ENCODE measurements at places on chromosomes 2 and 18. TPM values are rescaled to one million over a fixed set of nuclear protein-coding genes. Genes with fewer than 3 reads are reported as not detected.

Gene BBS5
- 3.8 TPM for polyA plus RNA-seq

DNA sequence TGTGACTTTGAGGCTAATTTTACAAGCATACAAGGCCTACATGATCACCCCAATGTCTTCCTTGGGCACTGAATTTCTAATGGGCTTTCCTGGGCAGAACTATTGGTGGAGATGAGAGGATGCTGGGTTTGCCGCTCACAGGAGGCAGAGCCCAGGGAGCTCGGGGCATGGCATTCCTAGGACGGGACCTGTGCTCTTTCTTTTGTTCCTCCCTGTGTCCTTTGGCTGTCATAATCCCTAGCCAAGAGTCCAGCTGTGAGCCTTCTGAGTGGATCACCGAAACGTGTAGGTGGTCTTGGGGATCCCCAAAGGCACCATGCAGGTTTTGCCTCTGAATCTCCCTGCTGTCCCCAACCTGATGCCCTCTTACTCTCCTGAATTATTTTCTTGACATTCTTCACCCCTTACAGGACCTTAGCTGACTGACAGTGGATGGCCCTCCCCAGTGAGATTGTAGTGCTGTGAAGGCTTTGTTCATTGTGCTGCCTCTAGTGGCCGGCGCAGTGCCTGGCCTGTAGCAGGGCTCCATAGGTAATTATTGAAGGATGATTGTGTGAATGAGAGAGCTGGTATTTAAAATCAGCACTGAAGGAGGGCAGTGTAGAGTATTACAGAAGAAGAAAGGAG, 221.9 kb downstream of the ZNF407 start:
- no peaks in the 10 kb centered on the region for H3K27me3 ChIP-seq
- peaks cover 10% of the 10 kb centered on the region for H3K36me3 ChIP-seq
- peaks cover 7% of the 10 kb centered on the region for H3K4me1 ChIP-seq
- H3K4me3 ChIP-seq = no peak overlapping the region

DNA sequence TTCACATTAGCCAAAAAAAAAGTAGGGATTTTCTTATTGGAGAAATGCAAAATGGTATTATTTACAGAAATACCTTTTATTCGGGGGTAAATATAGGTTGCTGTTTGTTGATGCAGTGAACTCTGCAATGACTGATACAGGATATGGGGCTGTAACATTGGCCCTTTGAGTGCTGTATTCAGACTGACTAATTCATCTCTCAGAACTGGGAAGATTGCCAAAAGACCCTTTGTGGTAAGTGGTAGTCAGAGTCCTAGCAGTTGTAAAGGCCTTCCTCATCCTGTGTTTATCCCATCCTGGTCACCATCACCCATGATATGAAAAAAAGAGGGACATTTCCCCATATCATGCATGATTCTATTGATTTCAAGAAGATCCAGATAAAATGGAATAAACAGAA, 14.0 kb upstream of the DCC start:
- H3K27ac ChIP-seq = no peak overlapping the region
- no peak for DNase-seq
- H3K4me3 ChIP-seq = no peak overlapping the region

GRCh38 chr2:167981945-167982344, 265.4 kb downstream of the STK39 start:
- H3K4me3 ChIP-seq = no peak overlapping the region
- DNase-seq = no peak
- no peak overlapping the region for H3K27ac ChIP-seq
- H3K4me1 ChIP-seq = no peaks in the 10 kb centered on the region

Gene KCNE4
- 0.19 TPM for polyA plus RNA-seq

DNA sequence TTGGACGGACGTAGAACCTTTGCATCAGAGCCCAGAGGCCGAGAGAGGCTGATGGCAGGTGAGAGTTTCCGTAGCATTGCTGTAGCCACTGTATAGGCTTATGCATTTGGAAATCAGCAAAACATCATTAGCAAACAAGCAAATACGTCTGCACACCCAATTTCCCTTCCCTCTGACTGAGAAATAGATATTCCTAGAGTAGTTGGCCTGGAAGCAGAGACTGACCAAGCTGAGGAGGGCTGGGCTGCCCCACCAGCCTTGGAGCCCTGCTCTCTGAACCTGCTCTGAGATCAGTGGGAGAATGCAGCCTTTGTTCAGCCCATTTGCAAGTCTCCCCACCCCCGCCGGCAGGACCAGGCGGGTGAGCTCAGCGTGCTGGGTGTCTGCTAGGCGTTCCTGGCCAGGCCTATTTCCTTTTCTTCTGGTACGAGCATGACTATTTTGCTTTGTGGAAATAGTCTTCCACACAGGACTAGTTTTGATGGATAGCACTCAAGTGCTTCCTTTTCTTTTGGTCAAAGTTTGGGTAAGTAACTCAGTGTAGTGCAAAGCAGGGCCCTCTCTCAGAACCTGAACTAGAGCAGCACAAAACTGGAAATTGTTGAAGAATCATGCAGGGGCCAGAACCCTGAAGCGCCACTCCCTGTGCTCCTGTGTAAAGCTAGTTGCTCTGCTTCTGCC, 21.9 kb upstream of the RNF149 start:
- DNase-seq = no peak
- H3K27ac ChIP-seq = no peak overlapping the region
- H3K4me1 ChIP-seq = no peaks in the 10 kb centered on the region
- H3K4me3 ChIP-seq = no peak overlapping the region
- no peaks in the 10 kb centered on the region for H3K27me3 ChIP-seq
- no peaks in the 10 kb centered on the region for H3K36me3 ChIP-seq

GRCh38 chr2:173588931-173589369, 234.3 kb downstream of the CDCA7 start:
- peaks cover 14% of the 10 kb centered on the region for H3K4me1 ChIP-seq
- H3K27ac ChIP-seq = peak overlapping the region; percentile 86
- no peaks in the 10 kb centered on the region for H3K27me3 ChIP-seq
- DNase-seq = no peak
- no peak overlapping the region for H3K4me3 ChIP-seq

Gene FN1
- polyA plus RNA-seq = 1,671 TPM

GRCh38 chr2:181036848-181037603, 56.6 kb downstream of the UBE2E3 start:
- no peaks in the 10 kb centered on the region for H3K36me3 ChIP-seq
- no peak overlapping the region for H3K27ac ChIP-seq
- DNase-seq = no peak
- H3K27me3 ChIP-seq = no peaks in the 10 kb centered on the region

DNA sequence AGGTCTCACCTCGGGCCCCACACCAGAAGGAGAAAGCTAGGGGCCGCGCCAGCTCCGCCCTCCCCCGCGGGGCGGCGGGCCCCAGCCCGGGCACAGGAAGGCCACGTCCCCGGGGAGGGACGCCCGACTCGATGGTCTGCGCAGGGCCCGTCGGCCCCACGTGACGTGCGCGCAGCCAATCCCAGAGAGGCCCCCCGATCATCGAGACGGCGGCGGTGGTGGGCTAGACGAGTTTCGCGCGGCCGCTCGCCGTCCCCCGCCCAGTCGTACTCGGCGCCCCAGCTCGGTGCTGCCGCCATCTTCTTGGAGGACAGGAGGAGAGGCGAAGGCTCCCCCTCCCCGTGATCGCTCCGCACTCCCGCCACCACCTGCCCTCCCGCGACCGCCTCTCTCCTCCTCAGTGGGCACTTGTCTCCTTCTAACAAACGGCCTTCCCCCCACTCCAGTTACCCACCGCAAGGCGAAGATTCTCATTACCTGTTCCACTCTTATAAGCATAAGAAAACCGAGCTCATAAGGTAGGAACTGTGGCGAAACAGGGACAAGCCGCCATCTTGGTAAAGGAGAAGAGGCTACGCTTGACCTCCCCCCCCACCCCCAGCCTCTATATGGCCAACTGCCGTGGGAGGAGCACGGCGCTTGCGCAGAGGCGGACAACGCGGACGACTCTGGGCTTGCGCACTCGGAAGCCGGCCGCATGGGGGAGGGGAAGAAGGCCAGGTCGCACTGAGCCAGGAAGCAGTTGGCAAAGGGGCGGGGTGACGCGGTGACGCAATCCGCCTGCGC, at the start of gene HDLBP:
Gene HDLBP, minus strand, starts transcription at position 580 of the 786 bp plus-strand sequence. CDS start 48,803 bp downstream, outside the sequence.
- no peaks in the 10 kb centered on the region for H3K27me3 ChIP-seq
- peak; percentile 99 for DNase-seq
- H3K4me3 ChIP-seq = peak within 1 kb of the TSS; percentile 97

Gene RGPD4
- 0.02 TPM for polyA plus RNA-seq

GRCh38 chr2:1400943-1401735, 12.1 kb upstream of the TPO start:
- H3K4me1 ChIP-seq = no peaks in the 10 kb centered on the region
- no peak for DNase-seq
- no peaks in the 10 kb centered on the region for H3K27me3 ChIP-seq
- no peak overlapping the region for H3K27ac ChIP-seq
- no peak overlapping the region for H3K4me3 ChIP-seq
- H3K36me3 ChIP-seq = no peaks in the 10 kb centered on the region

DNA sequence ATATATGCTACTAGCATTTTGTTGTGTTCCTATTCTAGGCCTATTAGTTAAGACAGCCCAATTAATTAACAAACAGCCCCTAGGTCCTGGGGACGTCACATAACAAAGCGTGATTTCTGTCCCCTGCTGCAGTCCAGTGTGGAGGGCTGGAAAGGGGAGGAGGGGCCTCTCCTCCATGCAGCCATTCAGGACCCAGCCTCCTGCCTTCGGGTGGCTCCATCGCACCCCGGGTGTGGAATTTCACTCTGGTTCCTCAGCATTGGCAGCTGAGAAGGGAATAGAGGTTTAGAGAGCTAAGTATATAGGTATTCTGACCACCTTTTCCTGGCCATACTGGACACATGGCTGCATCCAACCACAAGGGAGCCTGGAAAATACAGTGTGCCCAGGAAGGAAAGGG, 42.4 kb downstream of the MC2R start:
- H3K4me1 ChIP-seq = no peaks in the 10 kb centered on the region
- peaks cover 45% of the 10 kb centered on the region for H3K27me3 ChIP-seq
- no peak overlapping the region for H3K27ac ChIP-seq
- H3K36me3 ChIP-seq = no peaks in the 10 kb centered on the region
- DNase-seq = no peak
- H3K4me3 ChIP-seq = no peak overlapping the region

GRCh38 chr2:8196316-8196715, 485.5 kb upstream of the ID2 start:
- no peak overlapping the region for H3K27ac ChIP-seq
- H3K27me3 ChIP-seq = no peaks in the 10 kb centered on the region
- no peaks in the 10 kb centered on the region for H3K36me3 ChIP-seq
- no peak for DNase-seq
- no peaks in the 10 kb centered on the region for H3K4me1 ChIP-seq

- DNase-seq = no peak
- H3K27me3 ChIP-seq = no peaks in the 10 kb centered on the region
- H3K36me3 ChIP-seq = no peaks in the 10 kb centered on the region
- H3K4me1 ChIP-seq = peaks cover 17% of the 10 kb centered on the region
Measured at GRCh38 chr2:191869178-191869577, 22.3 kb upstream of the CAVIN2 start.

DNA sequence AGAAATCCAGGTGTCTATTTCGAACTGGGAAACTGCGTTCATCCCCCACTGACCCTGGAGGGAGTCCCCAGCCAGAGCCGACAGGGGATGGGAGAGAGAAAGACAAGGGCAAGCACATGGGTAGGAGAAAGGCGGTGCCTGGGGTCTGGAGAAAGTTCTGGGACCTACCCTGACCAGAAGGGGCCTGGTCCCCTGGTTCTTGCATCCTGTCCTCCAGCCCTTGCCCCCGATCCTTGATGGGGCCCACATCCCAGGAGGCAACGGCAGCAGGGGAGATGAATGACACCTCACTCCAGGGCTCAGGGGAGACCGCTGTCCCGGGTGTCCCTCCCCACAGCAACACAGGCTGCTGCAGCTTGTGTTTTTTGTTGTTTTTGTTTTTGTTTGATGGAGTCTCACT, 4.9 kb downstream of the ADCY3 start:
- H3K4me1 ChIP-seq = no peaks in the 10 kb centered on the region
- no peak overlapping the region for H3K4me3 ChIP-seq
- peaks cover 5% of the 10 kb centered on the region for H3K36me3 ChIP-seq
- no peaks in the 10 kb centered on the region for H3K27me3 ChIP-seq
- no peak for DNase-seq

GRCh38 chr2:96800061-96801004, 15.7 kb upstream of the CNNM3 start:
- no peak overlapping the region for H3K27ac ChIP-seq
- no peak overlapping the region for H3K4me3 ChIP-seq
- H3K27me3 ChIP-seq = no peaks in the 10 kb centered on the region
- H3K4me1 ChIP-seq = peaks cover 12% of the 10 kb centered on the region

Gene TNFRSF11A
- polyA plus RNA-seq = 2.5 TPM

DNA sequence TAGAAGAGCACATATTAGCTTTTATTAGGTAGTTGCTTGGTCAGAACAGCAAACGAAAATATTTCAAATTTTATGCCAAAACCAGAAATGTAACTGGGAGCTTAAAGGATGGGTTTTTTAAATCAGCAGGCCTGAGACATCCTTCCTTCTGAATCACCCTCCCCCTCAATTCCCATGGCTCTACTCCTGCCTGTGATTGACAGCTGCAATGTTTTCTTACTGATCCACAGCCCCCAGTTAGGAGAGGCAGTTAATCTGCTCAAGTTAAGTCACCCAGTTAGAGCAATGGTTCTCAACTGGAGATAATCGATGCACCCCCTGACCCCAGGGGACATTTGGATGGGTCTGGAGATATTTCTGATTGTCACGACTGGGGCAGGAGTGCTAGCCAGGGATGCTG, 24.9 kb downstream of the KCTD18 start:
- H3K27me3 ChIP-seq = no peaks in the 10 kb centered on the region
- no peak overlapping the region for H3K27ac ChIP-seq
- peaks cover 7% of the 10 kb centered on the region for H3K36me3 ChIP-seq
- H3K4me3 ChIP-seq = no peak overlapping the region

DNA sequence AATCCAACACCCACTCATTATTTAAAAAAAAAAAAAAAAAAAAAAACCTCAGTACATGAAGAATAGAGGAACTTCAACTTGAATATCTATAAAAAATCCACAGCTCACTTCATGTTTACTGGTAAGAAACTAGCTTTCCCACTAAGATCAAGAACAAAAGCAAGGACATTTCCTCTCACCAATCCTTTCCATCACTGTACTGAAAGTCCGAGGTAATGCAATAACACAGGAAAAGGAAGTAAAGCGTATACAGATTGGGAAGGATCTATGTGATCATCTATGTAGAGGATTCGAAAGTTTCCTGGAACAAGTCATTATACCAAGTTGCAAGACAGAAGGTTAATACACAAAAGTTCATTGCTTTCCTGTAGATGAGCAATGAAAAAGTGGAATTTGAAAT, 63.2 kb downstream of the ROCK2 start:
- no peak overlapping the region for H3K4me3 ChIP-seq
- no peak overlapping the region for H3K27ac ChIP-seq
- H3K27me3 ChIP-seq = no peaks in the 10 kb centered on the region
- DNase-seq = no peak

Gene GALNT5
- 15.3 TPM for polyA plus RNA-seq

DNA sequence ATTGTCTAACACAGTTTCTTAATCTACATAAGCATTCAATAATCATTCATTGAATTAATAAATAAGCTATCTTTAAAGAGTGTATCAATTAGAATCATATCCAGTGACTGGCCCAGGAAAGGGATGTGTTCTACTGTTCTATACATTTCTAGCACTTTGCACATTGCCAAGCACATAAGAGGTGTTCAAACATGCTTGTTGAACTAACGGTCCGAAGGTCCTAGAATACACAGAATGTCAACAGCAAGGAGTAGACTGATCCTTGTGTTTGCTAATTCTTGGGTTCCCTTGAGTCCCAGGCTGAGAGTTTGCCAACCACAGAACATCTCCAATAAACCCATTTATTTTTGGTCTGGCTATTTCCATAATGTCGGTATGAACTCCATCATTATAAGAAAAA, 331.7 kb upstream of the DCC start:
- H3K27ac ChIP-seq = no peak overlapping the region
- H3K4me3 ChIP-seq = no peak overlapping the region
- DNase-seq = no peak
- H3K36me3 ChIP-seq = no peaks in the 10 kb centered on the region

- H3K4me3 ChIP-seq = peak overlapping the region; percentile 87
- peaks cover 6% of the 10 kb centered on the region for H3K4me1 ChIP-seq
- DNase-seq = no peak
- H3K27me3 ChIP-seq = no peaks in the 10 kb centered on the region
- peak overlapping the region; percentile 93 for H3K27ac ChIP-seq
- no peaks in the 10 kb centered on the region for H3K36me3 ChIP-seq
Measured at GRCh38 chr2:69437751-69438154, 518 bp upstream of the NFU1 start.

Data from SK-N-SH (cell line).